ENCODE measurements at places on chromosomes 7 and 10.

GRCh38 chr7:45920502-45921380, at the start of gene IGFBP3:
Gene IGFBP3, minus strand, starts transcription at chr7:45921272. Its CDS starts 132 bp downstream, at chr7:45921140.
- DNase-seq, result peak; percentile 81

- DNase-seq, result no peak
These were observed 59.9 kb downstream of the KCNMA1 start for GRCh38 chr10:77577666-77578229.

- DNase-seq, result no peak
These were observed 3.5 kb downstream of the GSTO1 start for GRCh38 chr10:104258209-104258608.

- DNase-seq, result no peak
These were observed 79.4 kb upstream of the CYP2C9 start for GRCh38 chr10:94859086-94859485.

DNA sequence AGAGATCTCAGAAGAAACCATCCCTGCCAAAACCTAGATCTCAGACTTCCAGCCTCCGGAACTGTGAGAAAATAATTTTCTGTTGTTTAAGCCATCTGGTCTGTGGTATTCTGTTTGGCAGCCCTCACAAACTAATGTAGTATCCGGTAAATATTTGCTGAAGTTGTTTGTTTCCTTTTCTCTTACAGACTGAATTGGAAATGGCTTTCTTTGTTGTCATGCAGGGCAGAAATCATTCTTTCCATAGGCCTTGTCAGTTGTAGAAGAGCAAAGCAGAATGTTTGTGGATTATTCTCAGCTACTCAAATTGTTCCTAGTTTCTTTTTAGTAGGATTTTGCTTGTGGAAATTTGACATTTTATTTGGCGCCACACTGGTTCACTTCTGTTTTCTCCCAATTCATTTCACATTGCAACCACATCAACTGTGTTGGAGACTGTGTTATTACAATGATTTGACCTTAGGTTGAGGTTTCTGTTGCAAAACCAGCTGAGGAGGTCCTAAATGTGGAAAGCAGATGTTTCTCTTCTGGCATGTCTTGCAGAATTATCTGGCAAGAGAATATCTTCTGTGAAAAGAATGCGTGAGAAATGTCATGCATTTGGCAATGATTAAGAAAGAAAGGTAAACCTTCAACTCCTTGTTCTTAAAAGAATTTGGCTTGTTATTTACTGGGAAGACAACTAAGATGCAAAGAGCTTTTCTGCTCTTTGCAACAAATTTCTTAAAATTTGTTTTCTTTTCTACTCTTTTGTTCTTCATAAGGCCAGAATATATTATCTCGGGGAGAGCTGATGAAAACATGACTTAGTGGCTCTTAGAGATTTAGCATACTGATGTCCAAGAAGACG, 25.8 kb downstream of the ACTA2 start:
- peak; percentile 98 for DNase-seq

DNA sequence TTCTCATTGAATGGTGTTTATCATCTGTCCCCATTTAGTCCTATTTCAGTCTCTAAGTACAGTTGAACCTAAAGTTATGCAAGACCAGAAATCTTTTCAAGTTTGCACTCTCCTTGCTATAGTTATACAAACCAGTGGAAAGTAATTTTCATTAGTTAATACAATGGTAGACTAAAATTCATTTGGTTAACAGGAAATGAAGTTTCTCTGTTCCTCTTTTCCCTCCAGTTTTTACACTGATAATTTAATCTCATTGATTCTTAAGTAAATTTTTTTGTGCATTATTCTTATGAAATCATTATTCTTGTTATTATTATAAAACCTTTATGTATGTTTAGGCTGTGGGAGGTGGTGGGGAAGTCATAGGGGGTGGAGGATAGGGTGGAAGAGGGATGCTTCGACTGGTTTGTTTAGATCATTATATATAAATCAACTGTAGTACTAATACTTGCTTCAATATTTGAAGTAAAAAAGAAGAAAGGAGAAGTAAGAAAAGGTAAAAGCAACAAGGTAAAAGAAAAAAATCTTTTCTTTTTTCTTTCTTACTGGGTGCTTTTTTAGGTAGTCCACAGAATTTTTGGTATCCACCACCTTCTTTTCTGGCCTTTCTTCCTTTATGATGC, 104.1 kb downstream of the GPR85 start:
- no peak for DNase-seq

GRCh38 chr10:10293481-10293951, 724.2 kb upstream of the CELF2 start:
- no peak for DNase-seq

DNA sequence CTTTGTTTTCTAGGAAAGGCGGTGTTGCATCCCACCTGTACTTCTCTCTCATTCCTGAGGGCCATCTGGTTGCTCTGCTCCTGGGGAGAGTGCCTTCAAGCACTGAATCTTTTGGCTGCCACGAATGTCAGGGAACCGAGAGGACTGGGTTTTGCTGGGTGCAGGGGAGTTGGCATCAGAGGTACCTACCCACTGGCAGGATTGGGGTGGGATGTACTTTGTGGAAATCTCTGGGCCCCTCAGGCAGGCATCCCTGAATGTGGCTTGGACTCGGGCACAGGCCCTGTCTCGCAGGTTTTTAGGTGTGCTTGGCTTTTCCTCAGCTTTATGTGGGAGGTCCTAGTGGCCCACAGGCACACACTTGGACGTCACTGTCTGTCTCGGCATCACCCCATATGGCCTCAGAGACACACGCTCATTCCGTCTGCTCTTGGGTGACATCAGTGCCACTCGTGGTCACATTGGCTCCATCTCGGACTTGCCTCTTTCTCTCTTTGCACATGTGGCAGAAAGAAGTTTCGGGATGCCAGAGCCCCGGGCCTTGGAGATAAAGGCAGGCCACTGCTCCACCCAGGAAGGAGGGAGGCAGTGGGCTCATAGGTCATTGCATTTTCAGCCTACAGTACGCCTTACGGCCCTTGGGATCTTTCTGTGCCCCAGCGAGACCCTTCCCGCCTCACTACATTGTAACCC, 325.6 kb downstream of the ZNF716 start:
- DNase-seq, result no peak

DNA sequence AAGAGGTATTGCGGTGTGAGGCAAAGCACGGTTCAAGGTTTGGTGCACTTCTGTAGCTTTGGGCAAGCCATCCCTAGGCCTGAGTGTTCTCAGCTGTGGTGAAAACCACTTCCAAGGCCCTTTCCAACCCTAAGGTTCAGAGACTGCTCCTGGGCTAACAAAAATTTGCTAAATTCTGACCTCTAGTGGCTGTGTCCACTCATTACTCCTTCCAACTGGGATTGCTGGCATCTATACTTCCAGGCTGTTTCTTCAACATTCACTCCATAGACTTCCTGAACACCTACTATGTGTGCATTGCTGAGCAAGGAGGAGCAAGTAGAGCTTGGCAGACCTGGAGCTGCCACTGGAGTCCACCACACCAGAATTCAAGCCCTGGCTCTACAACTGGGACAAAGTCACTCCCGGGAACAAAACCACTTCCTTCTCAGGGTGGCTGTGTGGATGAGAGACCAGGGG, 29.3 kb upstream of the SH3PXD2A start:
- DNase-seq, result peak; percentile 69

DNA sequence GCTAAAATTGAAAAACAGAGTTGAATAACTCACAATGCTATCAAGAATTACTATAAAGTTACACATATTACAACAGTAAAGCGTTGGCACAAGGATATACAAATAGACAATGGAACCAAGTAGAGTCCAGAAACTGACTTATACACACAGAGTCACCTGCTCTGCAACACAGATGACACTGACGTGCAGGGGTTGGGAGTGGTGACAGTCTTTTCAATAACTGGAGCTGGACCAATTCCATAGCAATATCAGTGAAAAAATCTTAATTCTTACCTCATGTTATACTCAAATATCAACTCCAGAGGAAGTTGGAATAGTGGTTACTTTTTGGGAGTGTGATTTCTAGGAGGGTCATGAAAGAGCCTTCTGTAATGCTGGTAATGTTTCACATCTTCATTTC, 62.5 kb upstream of the NPY start:
- no peak for DNase-seq

- peak; percentile 69 for DNase-seq
These were observed 51.3 kb downstream of the PWWP2B start for GRCh38 chr10:132448248-132448731.

DNA sequence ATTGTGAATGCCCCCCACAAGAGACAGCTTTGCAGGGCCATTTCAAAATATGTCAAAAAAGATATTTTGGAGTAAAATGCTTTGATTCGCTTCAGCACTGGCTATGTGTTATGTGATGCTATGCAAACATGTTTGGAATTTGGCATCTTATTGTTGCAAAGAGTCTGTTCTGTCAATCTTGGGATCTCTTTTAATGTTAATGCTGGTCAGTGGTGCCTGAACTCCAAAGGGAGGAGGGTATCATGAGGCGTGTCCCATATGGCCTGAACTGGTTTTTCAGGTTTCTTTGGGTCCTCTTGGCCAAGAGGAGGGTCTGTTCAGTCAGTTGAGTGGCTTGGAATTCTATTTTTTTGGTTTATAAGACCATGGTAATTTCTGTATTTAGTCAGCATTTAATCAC, 81.4 kb downstream of the HECW1 start:
- no peak for DNase-seq

DNA sequence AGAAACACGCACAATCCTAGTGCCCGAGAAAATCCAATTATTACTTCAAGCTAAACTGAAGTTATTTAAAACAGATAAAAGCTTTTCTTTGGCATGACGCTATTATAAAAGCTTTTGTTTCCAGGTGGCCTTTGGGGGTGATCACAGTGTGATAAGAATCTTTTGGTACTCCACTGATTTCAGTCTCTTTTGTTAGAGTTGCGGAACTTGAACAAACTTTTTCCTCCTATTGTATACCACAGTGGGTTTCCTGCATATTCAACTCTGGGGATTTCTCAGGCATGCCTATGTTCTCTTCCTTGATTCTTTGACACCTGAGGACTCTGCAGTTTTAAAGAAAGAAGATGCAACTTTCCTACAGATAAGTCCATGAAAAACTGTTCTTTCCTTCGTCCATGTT, 99.7 kb upstream of the PITRM1 start:
- no peak for DNase-seq

DNA sequence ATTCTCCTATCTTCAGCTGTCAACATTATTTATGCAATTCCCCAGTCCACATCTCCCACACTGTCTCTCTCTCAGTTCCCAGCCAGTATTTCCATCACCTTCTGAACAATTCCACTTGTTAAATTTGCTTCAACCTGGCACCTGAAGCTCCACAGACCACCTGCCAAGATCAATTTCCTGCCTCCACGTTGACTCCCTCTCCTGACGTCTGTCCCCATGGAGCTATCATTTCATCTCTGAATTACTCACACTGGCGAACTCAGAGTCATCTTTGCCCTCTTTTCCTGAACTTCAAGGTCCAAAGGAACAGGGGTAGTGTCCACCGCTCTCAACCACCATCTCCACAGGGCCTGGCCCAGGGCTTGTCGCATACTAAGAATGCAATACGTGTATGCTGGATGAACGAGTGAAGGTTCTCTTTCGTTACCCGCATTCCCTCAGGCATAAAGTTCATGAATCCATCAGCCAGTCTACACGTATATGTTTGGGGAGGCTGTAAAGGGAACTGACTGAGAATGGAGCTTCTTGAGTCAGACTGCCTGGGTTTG, 183.3 kb downstream of the JCAD start:
- no peak for DNase-seq

DNA sequence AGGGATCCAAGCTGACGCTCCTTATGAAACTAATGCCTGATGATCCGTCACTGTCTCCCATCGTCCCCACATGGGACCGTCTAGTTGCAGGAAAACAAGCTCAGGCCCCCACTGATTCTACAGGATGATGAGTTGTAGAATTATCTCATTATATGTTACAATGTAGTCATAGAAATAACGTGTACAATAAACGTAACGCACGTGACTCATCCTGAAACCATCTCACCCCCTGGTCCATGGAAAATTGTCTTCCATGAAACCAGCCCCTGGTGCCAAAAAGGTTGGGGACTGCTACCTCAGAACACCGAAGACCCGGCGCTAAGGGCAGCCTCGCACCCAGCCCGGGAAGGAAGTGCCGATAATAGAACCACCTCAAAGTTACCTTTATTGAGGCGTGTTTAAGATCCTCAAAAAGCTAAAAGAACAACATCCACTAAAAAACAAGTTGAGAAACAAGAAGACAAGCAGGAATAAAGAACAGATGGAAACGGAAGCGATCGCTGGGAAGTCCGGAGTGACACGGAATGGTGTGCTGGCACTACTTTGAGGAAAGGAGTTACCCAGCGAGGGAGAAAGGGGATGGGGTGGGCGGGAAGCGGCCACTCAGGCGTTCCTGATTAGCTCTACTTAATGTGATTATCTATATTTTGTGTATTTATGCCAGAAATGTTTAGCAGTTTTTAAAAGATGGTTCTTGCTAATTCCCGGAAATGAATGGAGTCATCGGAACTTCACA, 50.1 kb upstream of the PRKAR1B start:
- no peak for DNase-seq

GRCh38 chr10:64037071-64037661, 516.0 kb downstream of the REEP3 start:
- DNase-seq, result no peak
